ENCODE measurements at places on chromosomes 5 and 9.

- no peak for DNase-seq
Observed at GRCh38 chr5:33984671-33985124, at the start of gene SLC45A2. Gene SLC45A2, minus strand, starts transcription at chr5:33984693. Its CDS starts 110 bp downstream, at chr5:33984583.

- DNase-seq: no peak
Observed at GRCh38 chr5:10540951-10541646, 22.8 kb upstream of the ANKRD33B start.

DNA sequence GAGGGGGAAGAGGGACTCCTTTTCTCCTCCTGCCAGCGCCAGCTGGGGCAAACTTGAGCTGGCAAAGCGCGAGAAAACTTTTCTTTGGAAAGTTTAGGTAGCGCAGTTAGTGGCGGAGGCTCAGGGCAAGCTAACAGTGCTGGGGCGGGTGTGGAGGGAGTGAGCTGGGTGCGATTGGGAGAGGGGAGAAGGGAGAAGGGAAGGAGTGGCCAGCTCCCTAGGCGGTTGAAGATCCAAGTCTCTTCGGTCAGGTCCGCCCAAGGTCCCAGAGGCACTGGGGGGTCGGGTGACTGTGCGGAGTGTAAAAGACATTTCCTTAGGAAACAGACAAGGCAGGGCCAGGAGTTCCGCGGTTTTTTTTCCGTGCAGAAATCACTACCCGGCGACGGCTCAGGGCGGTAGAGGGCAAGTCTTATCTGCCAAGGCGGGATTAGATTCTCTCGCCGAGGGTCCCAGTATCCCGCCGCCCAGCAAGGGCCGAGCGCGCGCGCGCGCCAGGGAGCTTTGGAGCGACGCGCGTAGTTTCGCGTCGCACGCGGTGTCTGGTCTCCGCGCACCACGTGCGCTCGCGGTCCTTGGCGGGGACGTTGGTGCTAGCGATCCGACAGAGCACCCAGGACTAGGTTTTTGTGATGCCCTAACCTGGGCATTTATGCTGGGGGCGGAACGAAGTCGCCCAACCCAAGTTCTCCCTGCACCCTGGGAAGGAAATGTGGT is 33.6 kb upstream of the NFIB start:
- no peak for DNase-seq

- DNase-seq: peak; percentile 20
Observed at GRCh38 chr5:131382407-131383395, 118.8 kb downstream of the CDC42SE2 start.

DNA sequence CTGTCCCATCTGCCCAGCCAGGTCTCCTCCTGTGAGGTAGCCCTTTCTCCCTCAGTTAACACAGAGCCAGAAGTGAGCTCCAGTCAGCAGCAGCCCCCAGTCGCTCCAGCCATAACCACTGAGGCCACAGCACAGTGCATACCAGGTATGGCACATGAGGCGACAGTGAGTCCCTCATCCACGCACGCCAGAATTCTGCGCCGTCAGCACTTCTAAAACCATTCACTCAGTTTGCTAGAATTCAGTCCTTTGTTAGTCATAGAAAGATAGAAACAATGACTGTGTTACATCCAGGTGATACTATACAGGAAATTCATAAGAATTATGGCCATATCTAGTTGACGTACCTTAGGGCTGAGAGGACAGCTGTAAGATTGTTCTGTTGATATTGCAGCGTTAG is 88.5 kb downstream of the KIAA1958 start:
- DNase-seq: no peak

DNA sequence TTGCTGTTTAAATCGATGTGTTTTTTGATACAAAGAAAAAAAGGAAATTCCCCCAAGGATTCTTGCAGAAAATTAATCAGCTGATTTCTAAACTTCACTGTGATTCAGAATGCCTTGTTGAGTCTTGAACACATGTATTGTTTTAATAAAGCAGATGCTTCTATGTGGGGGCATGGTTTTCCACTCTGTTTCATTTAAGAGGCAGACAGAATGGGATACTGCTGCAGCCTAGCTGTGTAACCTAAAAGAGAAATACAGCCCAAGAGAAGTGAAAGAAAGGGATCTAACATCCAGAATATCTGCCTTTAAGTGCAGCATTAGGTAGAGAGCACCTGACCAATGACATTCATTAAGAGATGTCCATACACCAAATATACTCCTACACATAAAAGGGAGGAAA is 365.1 kb upstream of the CCNH start:
- no peak for DNase-seq

GRCh38 chr9:6645355-6646292 is at the start of gene GLDC:
Gene GLDC, minus strand, starts transcription at chr9:6645729. Its CDS starts 230 bp downstream, at chr9:6645499.
- peak; percentile 24 for DNase-seq

DNA sequence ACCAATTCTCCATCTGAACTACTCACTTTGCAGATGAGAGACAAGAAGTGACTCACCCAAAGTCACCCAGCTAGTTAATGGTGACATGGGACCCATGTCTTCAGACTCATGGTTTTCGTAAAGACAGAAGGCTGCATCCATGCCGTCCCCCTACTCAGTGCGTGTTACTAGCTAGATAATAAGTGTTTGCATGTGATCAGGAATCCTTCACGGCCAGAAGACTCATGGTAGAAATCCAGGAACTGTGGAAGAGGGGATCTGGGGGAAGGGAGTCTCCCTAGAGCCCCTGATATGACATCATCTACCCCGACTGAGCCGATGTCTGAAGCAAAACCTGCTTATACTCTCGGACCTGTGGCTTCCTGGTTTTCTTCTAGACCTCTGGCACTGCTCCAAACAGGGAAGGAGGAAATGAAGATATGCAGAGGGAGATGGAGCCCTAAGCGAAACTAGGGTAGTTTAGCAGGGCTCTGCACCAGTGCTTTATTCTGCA is 3.3 kb downstream of the RNF183 start:
- DNase-seq: no peak

GRCh38 chr5:68054638-68055037 is 160.9 kb upstream of the PIK3R1 start:
- DNase-seq: no peak

- DNase-seq: no peak
Observed at GRCh38 chr9:112061152-112061740, 113.9 kb downstream of the SUSD1 start.

- no peak for DNase-seq
Observed at GRCh38 chr5:68962757-68963484, 130.9 kb upstream of the SLC30A5 start.

- DNase-seq: no peak
Observed at GRCh38 chr5:172506921-172507320, 52.6 kb upstream of the SH3PXD2B start.

DNA sequence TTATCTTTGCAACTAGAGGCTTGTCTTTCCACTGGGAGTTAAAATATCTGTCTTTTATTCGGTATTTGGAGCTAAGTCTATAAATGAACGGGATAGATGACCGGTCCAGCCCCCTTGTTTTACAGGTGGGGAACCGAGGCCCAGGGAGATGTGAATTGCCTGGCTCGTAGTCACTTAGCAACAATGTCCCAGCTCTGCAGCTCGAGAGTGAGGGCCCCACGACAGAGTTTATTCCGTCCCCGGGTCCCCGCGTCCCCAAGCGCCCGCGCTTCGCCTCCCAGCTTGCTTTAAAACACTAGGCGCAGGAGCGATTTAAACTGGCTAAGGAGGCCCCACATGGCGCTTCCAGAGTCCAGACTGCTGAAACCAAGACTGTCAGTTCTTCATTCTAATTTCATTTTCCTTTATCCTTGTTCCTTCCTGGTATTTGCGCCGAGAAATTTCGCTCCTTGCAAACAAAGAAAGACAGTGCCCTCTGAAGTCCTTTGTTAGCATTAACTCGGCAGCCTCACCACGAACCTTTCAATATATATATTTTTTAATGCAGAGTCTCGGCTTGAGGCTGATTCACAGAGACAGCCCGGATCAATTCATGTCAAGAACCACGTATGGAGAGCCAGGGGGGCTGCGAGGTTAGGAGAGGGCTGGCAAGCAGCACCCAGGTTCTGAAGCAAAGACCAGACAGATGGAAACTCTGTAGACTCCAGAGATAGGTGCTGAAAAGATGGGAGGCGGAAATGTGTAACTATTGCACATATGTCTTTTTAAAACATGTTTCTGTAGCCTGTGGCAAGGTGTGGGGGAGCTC is 1.4 kb upstream of the ENC1 start:
- DNase-seq: no peak

GRCh38 chr9:114285166-114285867 is 37.6 kb upstream of the ORM1 start:
- no peak for DNase-seq

- no peak for DNase-seq
Observed at GRCh38 chr9:100819980-100820379, 208.5 kb upstream of the PLPPR1 start.

DNA sequence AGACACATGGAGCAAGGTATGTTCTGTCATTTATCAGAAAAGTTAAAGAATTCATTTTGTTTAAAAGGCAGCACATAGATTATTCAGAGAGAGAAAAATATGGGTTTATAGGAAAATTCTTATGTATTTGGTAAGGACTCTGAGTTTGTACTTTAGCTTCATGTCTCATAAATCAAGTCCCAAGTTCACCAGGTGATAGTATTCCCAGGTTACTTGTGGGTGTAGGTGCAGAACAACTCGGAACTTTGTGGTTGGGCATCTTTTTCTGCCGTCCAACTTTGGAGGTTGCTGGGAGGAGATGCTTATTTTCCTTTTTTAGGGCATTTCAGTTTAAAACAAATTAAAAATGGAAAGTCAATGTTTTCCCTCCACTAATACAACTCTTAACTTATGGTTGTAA is 269.8 kb upstream of the DMRT1 start:
- no peak for DNase-seq

GRCh38 chr9:130895481-130896232 is 955 bp downstream of the QRFP start:
- DNase-seq: no peak

- no peak for DNase-seq
Observed at GRCh38 chr9:109086221-109086620, 33.5 kb downstream of the TMEM245 start.

DNA sequence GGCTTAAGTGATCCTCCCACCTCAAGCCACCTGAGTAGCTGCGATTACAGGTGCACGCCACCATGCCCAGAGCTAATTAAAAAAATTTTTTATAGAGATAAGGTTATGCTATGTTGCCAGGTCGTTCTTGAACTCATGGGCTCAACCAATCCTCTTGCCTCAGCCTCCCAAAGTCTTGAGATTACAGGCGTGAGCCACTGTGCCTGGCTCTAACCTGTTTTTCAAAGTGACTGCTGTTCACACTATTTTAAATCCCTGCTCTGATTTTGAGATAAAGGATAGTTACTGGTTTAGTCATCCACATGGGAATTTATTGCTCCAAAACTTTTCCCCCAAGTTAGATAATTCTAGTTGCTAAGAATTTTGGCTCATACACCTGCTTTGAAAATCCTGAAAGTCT is 48.2 kb upstream of the MTMR12 start:
- DNase-seq: no peak

DNA sequence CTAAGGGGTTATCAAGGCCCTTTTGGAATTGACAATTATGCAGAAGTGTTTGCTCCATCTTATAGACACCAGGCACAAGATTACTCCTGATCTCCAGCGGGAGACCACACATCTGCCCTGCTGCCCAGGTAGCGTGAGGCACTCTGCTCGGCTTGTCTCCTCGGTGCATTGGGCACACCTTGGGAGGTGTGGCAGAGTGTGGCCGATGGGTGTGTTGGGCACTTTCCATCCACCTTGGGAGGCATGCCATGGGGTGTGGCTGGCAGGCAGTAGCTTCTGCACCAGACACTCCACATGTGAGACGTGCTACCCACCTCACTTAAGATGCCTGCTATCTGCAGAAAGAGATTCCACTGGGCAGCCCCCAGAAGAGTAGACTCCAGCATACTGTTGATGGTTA is 54.1 kb downstream of the GADD45G start:
- DNase-seq: no peak

GRCh38 chr5:56026863-56027300 is 32.1 kb upstream of the IL6ST start:
- no peak for DNase-seq

DNA sequence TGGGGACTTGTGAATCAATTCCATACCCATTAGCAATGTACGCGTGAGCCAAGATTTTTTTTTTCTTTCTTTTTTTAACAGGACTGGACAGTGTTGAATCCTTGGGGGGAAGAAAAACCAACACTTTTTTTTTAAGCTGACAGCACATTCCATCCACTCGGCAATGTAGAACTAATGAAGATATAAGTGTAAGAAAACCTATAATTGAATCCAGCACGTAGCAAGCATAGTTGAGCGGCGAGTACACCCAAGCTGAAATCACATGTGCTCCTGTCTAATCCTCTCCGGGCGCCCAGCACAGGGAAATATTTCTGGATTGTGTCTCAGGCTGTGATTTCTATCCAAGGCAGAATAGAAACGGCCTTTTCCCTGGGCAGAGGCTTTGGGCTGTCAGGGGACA is 118.2 kb downstream of the BOD1 start:
- DNase-seq: no peak

DNA sequence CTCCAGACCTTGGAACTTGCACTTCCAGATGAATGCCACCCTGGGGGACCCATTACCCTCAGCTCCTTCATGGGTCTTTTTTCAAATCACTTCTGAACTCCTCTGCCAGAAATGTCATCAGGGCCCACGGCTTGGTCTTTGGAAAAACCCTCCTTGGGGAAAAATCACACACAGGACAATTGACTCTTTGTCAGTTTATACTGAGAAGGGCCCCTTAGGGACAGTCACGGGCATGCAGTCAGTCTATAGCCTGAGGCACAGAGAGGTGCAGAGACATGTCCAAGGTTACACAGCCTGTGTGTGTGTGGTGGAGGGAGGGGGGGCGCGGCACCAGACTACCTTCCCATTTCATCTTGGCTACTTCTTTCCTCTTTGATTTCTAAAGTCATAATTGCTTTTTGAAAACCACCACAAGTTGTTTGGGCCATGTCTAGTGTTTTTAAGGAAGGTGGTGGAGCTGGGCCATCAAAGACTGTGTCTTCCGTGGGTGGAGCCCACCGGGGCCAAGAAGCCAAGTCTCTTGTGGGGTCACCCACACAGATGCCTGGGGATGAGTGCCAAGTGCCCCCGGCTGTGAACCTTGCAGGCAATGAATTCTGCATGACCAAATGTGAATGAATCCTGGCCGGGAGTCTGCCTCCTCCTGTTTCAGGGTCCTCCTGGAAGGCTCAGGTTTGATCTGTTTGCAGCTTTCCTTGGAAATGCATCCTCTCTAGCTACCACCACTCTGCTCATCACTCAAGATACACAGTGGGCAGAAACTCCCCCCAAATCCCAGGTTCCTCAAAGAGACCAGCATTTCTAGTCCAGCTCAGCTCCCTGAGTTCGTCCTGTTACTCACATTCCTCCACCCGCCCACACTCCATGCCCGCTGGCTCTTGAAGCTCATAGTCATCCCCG is 200.1 kb upstream of the TBC1D2 start:
- no peak for DNase-seq

DNA sequence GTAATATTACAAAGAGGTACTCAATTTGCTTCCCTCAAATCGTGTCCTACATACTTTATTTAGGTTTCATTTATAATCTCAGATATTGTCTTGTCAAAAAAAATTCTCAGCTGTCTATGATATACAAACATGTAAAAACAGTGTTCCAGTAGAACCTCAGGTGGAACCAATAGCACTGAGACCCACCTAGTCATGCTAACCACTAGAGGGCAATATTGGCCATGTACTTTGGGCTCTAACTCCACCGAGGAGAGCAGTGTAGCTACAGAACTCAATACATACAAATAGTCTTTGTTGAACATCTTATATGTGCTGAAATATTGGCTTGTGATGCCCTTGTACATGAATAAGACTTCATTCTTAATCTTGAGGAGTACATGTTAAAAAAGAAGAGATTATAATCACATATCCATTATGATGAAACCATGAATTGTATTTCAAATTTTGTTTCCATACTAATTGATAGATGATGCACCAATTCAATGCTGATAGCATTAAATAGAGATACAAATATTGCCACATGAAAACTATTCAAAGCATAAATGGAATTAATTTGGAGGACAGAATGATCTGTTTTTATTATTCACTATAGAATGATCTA is 71.2 kb upstream of the CNTLN start:
- no peak for DNase-seq
